ENCODE measurements at places on chromosomes 7 and 10.
A peak's percentile ranks its signal among the peaks of the same experiment; 100 is the strongest.

DNA sequence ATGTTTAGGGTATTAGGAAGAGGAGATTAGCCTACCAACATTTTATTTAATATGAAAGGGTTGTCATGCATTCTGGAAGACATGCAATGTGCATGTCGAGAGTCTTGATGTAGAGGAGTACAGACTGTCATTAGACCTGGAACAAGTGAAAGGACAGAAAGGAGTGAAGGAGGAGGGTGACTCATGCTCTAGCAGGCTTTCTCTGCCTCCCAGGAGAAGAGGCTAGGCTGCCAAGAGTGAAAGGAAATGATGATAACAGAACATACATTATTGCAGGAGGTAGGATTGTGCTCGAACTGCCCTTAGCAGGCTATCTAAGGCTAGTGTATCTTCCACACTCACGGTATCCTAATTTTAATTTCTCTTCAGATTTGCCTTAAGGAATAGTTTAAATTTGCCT, 228.8 kb downstream of the EXOC4 start:
- DNase-seq, result no peak

- DNase-seq, result no peak
Observed at GRCh38 chr7:2195400-2196246, 37.1 kb downstream of the MAD1L1 start.

DNA sequence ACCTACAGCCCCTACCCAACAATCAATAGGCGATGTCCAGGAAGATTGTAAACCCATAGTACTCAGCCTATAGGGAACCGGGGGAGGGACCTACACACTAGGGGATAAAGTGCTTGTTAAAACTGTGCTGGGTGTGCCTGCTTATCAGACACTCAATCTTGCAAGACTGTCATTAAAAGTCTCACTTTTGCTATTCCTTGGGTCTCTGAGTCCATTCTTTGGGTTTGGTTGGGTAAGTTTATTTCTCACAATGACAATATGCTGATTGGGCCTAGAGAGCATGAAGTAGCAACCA, 45.6 kb downstream of the PTPRE start:
- DNase-seq, result no peak

DNA sequence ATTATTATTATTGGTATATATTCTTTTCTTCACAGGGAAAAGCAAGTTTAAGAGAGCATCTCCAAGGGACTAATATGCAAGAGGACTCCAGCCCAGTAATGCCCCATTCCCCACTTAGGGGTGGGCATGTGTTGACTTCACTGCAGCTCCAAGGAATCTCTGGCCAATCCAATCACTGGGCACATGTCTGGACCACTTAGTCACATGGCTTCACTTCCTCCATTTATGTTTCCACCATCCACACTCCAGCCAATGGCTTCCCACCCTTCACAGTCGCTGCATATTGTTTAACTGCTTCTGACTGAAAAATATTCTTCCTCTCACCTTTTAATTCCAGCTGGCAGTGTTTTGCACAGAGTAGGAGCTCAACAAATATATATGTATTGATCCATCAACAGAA, 43.6 kb downstream of the FBXL13 start:
- no peak for DNase-seq

DNA sequence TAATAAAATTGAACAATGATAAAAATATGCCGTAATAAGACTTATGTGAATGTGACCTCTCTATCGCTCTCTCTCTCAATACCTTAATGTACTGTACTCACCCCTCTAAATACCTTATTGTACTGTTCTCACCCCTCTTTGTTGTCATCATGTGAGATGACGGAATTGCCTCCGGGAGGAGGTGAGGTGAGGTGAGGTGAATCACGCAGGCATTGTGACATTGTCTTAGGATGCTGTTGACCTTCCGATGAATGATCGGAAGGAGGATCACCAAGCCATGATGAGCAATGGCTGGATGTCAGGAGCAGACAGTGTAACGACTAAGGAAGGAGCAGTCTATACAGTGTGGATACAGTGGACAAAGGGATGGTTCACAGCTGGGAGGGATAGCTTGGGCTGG, 87.4 kb upstream of the FAM20C start:
- DNase-seq, result no peak

DNA sequence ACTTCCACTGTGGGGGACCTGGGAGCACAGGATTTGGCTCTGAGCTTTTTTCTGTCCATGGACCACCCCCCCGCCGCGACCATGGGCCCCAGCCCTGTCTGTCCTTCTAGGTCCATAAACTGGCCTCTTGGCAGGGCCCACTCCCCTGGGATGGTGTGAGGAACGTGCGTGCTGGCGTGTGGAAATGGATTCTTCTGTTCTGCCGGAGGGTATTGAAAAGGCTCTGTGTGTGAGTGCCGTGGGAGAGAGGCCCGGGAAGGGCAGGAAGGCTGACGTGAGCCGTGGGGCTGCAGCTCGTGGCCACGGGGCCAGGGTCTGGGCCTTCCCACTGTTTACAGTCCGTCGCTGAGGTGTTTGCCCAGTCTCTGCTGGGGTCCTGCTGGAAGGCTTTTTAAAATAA, 123.7 kb downstream of the GRK5 start:
- no peak for DNase-seq

- DNase-seq, result no peak
Observed at GRCh38 chr7:41162612-41163011, 540.3 kb downstream of the INHBA start.

- DNase-seq, result peak; percentile 71
Observed at GRCh38 chr10:58237014-58237834, 30.5 kb downstream of the IPMK start.

- DNase-seq, result no peak
Observed at GRCh38 chr10:18501198-18501597, 150.2 kb downstream of the NSUN6 start.

- DNase-seq, result no peak
Observed at GRCh38 chr7:74654811-74655210, 2.7 kb upstream of the GTF2I start.

DNA sequence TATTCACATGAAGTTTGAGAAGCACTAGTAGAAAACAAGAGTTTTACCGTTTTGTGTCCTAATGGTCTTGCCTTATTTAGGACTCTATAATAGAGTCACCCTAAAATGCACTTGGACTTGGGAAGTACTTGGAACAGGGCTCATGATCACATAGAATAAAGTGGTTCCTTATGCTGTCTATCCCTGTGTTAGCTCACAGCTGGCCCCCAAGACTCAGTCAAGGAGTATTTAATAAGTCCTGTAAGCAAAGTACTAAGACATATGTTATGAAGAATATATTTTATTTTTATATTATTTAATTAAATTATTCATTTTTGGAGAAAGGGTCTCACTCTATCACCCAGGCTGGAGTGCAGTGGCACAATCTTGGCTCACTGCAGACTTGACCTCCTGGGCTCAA, 54.5 kb downstream of the XRCC2 start:
- DNase-seq, result no peak

DNA sequence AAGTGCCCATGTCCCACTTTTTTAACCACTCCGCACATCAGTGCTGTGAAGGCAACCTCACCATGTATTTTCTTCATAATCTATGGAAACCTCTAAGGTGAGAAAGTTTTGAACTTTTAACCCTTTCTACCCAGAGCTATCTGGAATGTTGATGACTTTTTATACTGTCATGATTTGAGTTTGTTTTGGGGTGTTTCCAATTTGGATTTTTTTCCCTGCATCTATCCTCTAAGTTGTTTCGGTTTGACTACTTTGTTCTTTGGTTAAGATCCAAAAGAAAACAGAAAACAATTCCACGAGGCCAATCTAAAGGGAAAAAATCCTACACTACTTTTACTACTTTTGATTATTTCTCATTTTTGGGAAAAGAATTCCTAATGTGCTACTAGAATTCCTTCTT, 279.7 kb downstream of the USP6NL start:
- no peak for DNase-seq

DNA sequence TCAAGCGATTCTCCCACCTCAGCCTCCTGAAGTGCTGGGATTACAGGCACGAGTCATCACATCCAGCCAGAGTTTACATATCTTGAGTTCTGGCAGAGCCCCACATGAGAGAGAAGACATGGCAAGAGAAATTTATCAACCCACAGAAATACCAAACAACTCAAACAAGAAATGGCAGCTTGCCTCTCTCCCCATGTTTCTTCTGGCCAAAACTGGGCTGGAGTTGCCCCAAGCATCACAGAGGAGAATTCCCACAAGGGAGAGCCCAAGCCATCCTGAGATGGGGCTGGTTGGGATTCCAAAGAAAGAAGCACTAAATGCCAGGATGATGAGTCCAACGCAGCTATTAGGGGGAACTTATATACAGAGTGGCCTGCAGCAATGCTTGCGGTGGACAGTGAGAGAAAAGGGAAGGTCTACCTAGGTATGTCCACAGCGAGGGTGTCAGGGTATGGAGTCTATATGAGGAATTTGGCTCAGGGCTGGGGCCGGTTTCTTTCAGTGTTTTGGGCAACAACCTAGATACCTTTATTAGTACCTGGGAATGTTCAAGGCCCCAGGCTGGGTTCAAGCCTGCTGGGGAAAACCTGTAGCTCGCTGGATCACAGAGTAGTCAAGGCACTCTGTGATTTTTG, 14.5 kb upstream of the PAX4 start:
- no peak for DNase-seq

DNA sequence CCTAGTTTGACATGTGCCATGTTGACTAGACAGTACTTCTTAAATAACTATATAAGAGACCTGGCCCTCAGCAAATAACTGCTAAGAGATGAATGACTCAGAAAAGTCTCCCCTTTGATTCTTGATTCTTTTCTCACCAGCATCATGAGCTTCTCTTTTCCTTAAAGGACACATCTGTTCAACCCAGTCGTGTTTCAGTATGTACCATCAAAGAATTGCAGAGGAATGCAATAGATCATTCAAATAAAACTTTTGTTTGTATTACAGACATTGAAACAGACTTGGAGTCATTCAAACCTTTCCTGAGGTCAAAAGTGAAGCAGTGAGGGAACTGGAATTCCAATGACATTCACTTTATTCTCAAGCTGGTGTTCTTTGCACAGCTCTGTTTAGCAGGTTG, 598.3 kb upstream of the GHITM start:
- no peak for DNase-seq

DNA sequence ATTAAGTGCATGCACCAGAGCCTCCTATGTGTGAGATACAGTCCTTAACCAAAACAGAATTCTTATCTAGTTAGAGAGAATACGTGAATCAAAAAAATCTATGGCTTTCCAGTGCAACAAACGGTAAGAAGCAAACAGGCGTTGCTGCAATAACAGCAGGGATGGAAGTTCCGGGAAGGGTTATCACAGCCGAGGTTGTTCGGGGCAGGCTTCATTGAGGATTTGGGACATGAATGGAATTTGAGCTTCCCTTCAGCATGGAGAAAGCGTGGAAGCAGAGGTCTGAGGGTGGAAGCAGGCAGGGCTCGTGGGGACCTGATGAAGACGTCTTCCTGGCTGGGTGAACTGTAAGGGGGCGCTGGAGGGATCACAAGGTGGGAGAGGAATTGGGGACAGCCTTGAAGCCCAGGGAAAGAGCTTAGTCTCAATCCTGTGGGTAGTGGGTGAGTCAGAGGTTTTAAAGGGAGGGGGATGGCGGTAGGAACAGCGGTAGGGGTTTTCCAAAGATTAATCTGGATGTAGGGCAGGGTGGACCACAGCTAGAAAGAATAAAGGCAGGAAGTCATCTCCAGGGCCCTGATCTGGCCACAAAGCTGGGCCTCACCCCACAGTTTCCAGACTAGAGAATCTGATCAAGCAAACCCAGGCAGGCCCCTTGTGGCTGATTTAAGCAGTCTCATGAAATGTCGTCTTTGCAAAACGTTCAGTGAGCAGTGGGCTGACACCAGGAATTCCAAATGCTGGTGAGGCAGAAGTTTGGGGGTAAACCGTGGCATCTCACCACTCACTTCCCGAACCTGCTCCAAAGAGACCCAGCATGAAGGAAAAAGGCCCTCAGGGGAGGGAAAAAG, 65.1 kb downstream of the CALML3 start:
- DNase-seq, result no peak

- no peak for DNase-seq
Observed at GRCh38 chr7:139635526-139636302, 112.2 kb downstream of the CLEC2L start.

All from SW 1271 (cell line).